HAP-1 (cell line): ENCODE measurements at places on chromosomes 7 and 10.
A peak's percentile ranks its signal among the peaks of the same experiment; 100 is the strongest.

DNA sequence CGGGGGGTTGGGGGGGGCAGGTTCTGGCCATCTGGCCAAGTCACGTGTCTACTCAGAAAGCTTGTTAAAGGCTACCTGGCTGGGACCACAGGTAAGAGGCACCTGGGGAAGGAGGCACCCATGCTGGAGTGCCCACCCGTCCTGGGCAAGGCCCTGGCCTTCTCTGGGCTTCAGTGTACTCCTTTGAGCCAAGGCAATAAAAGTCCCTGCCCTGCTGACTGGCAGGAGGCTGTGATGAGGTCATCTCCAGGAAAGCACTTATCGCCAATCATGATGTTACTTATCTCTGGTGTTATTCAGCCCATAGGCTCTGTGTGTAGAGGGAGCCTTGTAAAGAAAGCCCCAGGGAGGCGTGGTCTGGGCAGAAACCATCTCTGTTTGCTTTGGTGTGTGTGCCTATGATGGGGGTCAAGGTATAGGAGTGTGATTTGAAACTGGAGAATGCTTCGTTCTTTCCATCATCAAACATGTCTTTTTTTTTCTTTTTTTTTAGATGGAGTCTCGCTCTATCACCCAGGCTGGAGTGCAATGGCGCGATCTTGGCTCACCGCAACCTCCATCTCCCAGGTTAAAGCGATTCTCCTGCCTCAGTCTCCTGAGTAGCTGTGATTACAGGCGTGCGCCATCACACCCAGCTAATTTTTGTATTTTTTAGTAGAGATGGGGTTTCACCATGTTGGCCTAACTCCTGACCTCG is 2.5 kb upstream of the CLDN4 start:
- DNase-seq, result no peak

GRCh38 chr10:14742815-14743214 is 31.9 kb downstream of the FAM107B start:
- no peak for DNase-seq

- DNase-seq, result no peak
These were observed 156.5 kb downstream of the UBE2H start for GRCh38 chr7:129796186-129796775.

GRCh38 chr7:18778594-18778993 is 283.0 kb downstream of the HDAC9 start:
- no peak for DNase-seq

DNA sequence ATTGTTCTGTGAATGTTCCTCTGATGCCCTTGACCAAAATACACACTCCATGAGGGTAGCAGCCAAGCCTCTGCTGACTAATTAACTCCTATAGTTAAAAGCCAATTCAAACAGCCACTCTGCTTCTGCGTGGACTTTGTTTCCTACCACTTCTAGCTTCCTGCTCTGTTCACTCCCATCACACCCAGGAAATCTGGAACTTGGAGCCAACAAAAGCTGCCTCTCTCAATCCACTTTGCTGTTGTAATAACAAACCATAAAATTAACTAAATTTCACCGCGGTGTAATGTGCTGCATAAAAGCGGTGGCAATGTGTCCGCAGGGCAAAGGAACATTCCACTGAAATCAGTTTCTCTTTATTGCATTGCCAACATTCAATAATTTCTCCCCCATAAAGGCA is 239.5 kb downstream of the PLXNA4 start:
- no peak for DNase-seq

GRCh38 chr10:71893920-71894319 is 42.9 kb upstream of the PSAP start:
- DNase-seq, result no peak

DNA sequence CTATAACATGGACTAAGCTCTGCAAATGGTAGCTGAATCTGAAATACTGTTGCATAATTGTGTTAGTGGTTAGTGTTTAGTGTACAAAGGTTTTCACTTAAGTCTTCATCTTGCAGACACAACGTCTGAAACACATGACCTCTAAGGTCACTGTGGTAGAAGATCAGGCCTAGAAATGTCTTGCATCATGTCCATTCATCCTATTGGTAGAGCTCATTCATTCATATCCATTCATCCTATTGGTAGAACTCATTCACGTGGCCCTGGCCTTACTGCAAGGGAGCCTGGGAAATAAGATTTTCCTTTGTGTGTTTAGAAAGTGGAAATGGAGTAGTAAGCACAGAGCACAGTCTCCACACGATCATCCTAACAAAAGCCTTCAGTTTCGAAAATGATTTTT is 485.8 kb downstream of the PLXNA4 start:
- no peak for DNase-seq

GRCh38 chr10:77392851-77393250 is 244.8 kb downstream of the KCNMA1 start:
- no peak for DNase-seq

DNA sequence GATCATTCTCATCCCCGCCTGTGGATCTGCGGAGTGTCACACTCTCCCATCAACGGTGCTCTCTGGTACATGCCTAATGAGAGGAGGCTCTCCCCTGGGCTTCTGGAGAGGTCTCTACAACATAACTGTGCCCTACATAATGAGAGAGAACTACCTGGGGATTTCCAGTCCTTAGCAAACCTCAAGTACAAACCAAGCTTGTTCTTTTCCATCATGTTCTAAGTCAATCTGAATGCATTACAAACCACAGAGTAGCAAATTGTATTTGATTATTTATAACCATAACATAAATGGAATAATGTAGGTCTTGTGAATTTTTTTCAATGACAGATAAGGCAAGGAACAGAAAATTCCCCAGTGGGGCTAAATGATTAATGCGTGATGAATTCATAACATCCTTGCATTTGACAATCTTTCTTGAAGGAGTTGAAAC is 412.4 kb upstream of the NRP1 start:
- DNase-seq, result no peak

- peak; percentile 68 for DNase-seq
These were observed 43.6 kb downstream of the NSUN6 start for GRCh38 chr10:18607503-18608378.

GRCh38 chr7:128908750-128909624 is 1.5 kb downstream of the KCP start:
- no peak for DNase-seq

GRCh38 chr7:99742737-99743394 is 7.9 kb upstream of the CYP3A7 start:
- no peak for DNase-seq

- DNase-seq, result no peak
These were observed 6.9 kb upstream of the VGF start for GRCh38 chr7:101172005-101172853.

GRCh38 chr7:105776986-105777910 is 99.2 kb downstream of the ATXN7L1 start:
- no peak for DNase-seq

- peak; percentile 98 for DNase-seq
These were observed at the start of gene PSAP for GRCh38 chr10:71850743-71851464. Gene PSAP, minus strand, starts transcription at chr10:71851251. Its CDS starts 30 bp downstream, at chr10:71851221.

DNA sequence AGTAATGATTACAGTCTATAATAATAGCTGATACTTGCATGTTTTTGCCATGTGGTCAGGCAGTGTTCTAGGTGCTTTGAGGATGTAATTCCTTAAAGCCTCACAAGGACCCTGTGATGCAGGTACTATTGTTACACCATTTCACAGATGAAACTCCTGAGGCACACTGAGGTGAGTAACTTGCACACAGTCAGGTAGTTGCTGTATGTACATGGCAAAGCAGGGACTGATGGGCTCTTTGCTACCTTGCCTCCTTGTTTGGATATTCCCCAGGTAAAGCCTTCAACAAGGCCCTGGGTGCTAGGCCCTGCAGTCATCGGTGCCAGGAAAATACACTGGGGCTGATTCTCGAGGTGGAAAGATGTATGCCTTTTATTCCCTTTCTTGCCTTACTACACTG is 317.5 kb downstream of the CXCL12 start:
- no peak for DNase-seq

- no peak for DNase-seq
These were observed 6.3 kb downstream of the UNC5B start for GRCh38 chr10:71218651-71219050.

DNA sequence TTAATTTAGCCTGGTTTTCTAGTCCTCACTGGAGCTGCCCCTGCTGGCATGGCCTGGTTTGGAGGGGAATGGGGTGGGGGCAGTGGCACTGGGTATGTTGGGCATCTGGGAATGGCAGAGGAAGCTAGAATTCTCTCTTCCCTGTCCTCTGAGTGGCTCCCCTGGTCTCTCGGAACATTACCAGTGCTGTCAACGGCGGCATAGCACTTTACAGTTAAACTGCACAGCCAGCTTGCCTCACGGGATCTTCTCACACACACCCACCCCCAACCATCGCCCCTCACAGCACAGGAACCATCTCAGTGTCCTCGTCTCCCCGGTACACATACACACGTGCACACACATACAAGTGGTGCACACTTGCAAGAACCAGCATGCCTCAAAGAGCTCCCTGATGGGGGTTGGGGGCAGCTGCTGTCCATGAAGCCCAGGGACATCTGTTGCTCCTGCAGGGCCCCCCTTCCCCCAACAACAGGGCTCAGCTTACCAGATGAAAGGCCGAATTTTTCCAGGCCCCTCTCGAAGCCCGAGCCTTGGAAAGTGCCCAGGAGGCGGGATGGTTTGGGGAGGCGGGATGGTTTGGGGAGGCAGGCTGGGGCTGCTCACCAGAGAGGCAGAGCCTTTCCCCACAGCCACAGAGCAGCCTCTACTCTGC is 41.0 kb downstream of the TSPAN15 start:
- no peak for DNase-seq

- DNase-seq, result no peak
These were observed 184.7 kb downstream of the CHCHD3 start for GRCh38 chr7:132897093-132897687.

- no peak for DNase-seq
These were observed 113.0 kb upstream of the ZNF479 start for GRCh38 chr7:57245206-57245605.

DNA sequence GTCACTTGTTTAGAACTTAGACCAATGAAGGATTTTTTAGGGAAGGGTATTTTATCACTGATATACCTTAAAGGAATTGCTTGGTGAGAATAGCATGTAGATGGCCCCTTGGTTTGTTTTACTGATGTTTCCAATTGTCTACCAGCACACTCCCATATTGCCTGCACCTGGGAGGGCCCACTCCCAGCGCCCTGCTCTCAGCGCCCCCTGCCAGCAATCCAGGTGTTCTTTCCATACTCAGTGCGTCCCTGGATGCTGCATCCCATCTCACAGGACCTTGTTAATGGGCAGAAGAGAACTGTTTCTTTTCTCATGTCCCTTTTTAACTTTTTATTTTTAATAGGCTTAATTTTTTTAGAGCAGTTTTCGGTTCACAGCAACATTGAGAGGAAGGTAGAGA is 24.1 kb upstream of the SFRP5 start:
- DNase-seq, result no peak

DNA sequence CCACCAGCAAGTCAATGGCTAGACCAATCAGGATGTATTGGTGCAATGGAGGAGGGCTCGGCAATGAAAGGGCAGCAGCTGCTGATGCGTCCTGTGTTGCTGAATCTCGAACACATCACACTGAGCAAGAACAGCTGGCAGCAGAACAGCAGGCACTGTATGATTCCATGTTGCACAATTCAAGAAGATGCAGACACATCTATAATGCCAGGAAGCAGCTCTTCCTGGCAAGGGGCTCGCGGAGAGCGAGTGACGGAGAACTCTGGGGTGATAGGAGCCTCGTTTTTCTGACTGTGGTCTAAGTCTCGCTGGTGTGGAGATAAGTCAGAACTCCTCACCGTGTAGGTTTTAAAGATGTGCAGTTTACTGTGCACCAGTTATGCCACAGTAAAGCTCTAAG is 24.8 kb upstream of the PFKP start:
- no peak for DNase-seq

- DNase-seq, result no peak
These were observed 26.5 kb downstream of the TNRC18 start for GRCh38 chr7:5396999-5397663.

DNA sequence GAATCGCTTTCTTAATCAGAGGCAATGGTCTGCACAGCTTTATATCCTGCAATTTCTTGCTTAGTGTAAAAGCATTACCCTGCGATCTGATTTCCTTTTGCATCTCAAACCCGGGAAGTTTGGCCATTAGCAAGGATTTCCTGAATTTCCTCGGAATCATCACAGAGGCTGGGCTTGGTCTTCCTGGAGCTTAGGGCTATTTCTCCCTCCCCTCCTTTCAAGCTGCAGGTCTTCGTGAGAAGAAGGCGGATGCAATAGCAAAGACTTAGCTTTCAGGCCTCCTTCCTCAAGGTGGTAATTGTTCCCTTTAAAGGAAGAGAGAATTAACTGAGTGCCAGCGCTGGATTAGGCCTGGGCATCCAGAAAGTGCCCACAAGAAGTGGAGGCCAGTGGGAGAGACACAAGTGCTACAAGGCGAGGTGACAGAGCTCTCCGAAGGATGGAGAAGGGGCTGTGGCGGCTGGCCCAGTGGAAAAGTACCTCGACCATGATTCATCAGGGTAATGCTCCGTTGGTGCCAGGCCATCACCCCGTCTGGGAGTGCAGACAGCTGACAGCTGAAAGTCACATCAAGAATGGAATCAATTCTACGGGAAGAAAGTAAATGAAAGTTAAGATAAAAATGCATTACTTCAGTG is 4.0 kb upstream of the ARMS2 start:
- DNase-seq, result no peak

- no peak for DNase-seq
These were observed 41.8 kb upstream of the LRGUK start for GRCh38 chr7:134085311-134085710.

DNA sequence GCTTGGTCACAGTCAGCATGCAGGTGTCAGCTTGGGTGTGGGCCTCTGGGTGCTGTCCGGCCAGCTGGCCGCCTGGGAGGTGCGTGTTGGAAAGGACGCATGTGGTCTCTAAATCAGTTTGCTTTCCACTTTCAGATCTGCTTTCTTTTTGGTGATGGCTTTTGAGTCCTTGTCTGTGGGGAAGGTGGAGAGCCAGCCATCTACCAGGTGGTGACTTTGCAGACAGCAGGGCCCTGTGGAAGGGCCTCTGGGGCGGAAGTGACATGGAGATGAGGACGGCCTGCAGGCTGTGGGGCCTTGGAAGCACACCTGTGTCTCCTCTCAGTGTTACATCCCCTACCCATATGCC is 59.4 kb downstream of the WDR37 start:
- DNase-seq, result no peak

- no peak for DNase-seq
These were observed 675 bp upstream of the ATE1 start for GRCh38 chr10:121928528-121928884.

DNA sequence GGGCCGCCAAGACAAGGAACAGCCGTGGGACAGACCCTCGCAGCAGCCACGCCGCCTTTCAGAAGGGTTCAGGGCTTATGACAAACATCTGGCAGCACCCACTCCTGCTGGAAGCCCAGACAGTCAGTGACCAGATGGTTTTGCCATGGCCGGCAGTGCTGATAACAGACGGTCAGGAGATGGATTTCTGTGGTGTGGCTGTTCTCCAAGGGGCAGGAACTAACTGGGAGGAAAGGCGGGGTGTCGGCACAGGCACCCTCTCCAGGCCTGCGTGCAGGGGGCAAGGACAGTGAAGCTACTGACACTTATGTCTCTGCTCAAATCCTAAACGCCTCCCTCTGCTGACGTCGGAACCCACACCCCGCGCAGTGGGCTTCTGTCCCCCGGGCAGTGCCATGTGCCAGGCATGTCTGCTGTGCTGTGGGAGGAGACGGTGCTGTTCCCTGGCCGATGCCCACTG is 416.1 kb downstream of the DNAJB6 start:
- DNase-seq, result no peak

- DNase-seq, result no peak
These were observed 604 bp downstream of the SCART1 start for GRCh38 chr10:133454204-133454893.
